Stimulated activated CD8-positive, alpha-beta memory T cell treated with anti-CD3 and anti-CD28 coated beads, Interleukin-4, amount 100 ng/mL, for 1 hour (primary cell): ENCODE measurements at places on chromosomes 4 and X.

DNA sequence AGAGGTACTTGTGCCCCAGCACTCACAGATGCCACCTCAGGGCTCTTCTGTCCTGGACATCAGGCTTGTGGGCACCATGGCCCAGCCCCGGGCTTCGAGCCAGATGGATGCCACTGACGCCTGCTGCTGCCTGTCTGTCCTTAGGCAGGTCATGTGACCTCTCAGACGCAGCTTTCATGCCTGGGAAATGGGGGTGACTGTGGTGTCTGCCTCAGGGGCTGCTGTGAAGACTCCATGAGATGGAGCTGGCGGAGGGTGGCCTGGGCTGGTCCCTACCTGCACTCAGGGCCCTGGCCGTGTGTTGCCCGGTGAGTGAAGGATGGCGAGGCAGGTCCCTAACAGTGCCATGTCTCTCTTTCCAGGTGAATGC lies 6.5 kb downstream of the CPZ start:
- DNase-seq = no peak

DNA sequence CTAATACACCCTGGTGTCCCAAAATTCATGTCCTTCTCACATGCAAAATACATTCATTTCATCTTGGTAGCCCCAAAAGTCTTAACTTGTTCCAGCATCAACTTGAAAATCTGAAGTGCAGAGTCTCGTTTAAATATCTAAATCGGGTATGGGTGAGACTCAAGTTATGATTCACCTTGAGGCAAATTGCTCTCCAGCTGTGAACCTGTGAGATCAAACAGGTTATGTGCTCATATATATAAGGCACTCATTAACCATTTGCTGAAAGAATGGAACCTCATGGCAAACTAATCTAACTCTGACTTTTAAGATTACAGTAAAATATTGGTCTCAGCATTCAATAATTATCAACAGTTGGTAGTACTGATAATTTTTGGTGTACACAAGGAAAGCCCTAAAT lies 55.5 kb downstream of the PDLIM5 start:
- no peak for DNase-seq

- DNase-seq = no peak
These were observed 81.5 kb downstream of the SHROOM2 start for GRCh38 chrX:9867753-9868152.

DNA sequence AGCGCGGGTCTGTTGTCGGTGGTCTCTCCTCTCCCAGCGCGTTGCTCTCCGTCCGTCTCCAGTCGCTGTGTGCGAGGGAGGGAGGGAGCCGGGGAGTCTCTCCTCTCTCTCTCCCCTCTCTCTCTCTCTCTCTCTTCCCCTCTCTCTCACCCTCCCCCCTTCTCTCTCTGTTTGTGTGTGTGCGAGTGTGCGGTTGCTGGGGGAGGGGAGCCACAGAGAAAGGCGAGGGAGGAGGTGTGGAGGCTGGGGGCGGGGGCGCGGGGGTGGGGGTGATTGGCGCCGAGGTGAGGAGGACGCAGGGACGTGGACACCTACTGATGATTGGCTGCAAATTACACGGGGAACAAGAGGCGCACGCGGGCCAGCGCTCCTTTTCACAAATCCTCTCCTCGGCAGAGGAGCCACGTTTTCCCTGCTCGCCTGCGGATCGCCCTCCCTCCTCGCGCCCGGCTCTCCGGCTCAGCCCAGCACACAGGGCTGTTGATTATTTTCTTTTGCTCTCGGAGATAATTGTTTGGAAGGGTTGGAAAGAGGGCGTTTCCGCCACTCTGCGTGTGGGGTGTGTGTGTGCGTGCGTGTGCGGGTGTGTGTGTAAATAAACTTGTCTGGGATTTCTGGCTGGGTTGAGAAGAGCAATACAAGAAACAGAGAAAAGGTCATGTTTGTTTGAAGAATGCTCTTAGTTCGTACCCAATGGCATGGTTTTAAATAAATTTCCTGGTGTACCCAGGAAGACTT lies at the start of gene CXXC4:
CXXC4 (minus strand) TSS at position 73 of the 738 bp plus-strand sequence. CDS start 3,092 bp downstream, outside the sequence.
- DNase-seq = no peak

DNA sequence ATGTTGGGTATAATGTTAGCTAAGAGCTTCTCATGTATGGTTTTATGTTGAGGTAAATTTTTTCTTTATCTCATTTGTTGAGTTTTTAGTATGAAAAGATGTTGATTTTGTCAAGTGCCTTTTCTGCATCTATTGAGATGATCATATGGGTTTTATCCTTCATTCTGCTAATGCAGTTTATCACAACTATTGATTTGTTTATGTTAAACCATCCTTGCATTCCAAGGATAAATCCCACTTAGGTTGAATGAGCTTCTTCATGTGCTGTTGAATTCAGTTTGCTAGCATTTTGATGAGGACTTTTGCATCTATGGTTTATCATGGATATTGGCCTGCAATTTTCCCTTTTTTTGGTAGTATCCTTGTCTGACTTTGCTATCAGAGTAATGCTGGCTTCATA lies 93.3 kb downstream of the SYTL5 start:
- DNase-seq = no peak

DNA sequence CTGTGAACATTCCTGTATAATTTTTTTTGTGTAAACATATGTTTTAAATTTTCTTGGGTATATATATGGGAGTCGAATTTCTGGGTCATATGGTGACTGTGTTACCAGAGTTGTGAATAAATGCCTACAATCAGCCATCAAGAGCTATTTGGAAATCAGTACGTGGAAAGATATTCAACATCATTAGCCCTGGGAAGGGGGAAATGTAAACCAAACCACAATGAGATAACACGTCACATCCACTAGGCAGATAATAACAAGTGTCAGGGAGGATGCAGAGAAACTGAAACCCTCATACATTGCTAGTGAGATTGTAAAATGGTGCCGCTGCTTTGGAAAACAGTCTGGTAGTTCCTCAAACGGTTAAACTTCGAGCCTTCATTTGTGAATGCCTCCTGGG lies 43.9 kb downstream of the LUZP4 start:
- no peak for DNase-seq

- no peak for DNase-seq
These were observed 4.3 kb upstream of the PLAC8 start for GRCh38 chr4:83118869-83119268.

DNA sequence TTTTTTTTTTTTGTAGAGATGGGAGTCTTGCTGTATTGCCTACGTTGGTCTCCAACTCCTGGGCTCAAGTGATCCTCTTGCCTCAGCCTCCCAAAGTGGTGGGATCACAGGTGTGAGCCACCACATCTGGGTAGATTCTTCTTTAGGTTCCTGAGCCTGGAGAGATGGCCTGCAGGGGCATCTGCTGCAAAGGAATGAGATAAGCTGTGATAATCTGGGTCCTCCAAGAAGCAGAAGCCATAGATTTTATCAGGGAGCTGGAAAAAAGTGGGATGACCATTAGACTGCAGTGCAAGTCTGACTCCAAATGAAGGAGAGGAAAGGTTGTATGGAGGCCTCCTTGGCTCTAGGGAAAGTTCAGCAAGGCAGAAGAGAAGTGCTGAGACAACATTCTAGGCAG lies 19.0 kb upstream of the ACSL1 start:
- DNase-seq = no peak

- DNase-seq = no peak
These were observed at the start of gene STARD8 for GRCh38 chrX:68647156-68647957. TSS of gene STARD8 (plus strand) at chrX:68647666. CDS start at chrX:68647883, 217 bp downstream.

- no peak for DNase-seq
These were observed 15.9 kb downstream of the KLF3 start for GRCh38 chr4:38679921-38680320.
